ENCODE measurements at places on chromosomes 1 and 21. TPM values are rescaled to one million over a fixed set of nuclear protein-coding genes. Genes with fewer than 3 reads are reported as not detected.

- H3K27me3 ChIP-seq = peaks cover 58% of the 10 kb centered on the region
- no peak overlapping the region for H3K4me3 ChIP-seq
- no peak overlapping the region for H3K27ac ChIP-seq
- H3K36me3 ChIP-seq = no peaks in the 10 kb centered on the region
- DNase-seq = no peak
- H3K4me1 ChIP-seq = peaks cover 7% of the 10 kb centered on the region
Observed at GRCh38 chr1:866095-866494, 57.6 kb upstream of the SAMD11 start.

- no peak for DNase-seq
- H3K27ac ChIP-seq = no peak overlapping the region
- H3K4me3 ChIP-seq = no peak overlapping the region
- no peaks in the 10 kb centered on the region for H3K27me3 ChIP-seq
Observed at GRCh38 chr1:25794325-25794724, 5.7 kb upstream of the SELENON start.

GRCh38 chr1:86101616-86102015, 55.0 kb downstream of the COL24A1 start:
- no peak for DNase-seq
- no peaks in the 10 kb centered on the region for H3K36me3 ChIP-seq
- no peak overlapping the region for H3K4me3 ChIP-seq
- H3K4me1 ChIP-seq = no peaks in the 10 kb centered on the region
- no peak overlapping the region for H3K27ac ChIP-seq

DNA sequence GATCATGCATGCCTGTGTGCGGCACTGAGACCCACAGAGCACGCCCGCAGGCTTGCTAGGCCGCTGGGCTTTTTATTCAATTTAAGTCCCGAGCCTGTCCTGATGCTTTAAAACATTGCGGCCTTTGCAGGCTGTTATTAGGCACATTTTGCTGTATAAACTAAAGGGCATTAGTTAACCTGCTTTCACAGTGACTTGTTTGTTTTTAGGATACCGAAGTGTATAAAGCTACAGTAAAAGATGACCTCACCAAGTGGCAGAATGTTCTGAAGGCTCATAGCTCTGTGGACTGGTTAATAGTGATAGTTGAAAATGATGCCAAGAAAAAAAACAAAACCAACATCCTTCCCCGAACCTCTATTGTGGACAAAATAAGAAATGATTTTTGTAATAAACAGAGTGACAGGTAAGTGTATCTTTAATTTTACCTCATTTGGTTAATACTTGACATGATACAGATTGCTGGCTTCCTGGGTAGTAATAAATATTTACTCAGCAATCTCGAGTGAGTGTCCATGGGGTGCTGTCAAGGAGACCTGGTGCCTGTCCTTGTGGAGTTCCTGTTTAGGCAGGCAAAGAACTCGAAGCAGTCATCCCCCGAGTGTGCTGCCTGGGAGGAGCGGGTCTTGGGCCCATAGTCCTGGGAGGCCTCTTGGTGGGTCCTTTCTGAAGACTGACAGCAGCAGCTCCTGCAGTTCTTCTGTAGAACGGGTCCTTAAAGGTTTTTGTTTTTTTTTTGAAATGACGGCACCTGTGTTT, 40.1 kb downstream of the TRAPPC10 start:
- no peaks in the 10 kb centered on the region for H3K27me3 ChIP-seq
- H3K4me3 ChIP-seq = no peak overlapping the region
- H3K27ac ChIP-seq = peak overlapping the region; percentile 91
- no peak for DNase-seq

- no peak overlapping the region for H3K4me3 ChIP-seq
- no peak for DNase-seq
- H3K36me3 ChIP-seq = peaks cover 1% of the 10 kb centered on the region
- H3K27ac ChIP-seq = no peak overlapping the region
Observed at GRCh38 chr1:14850563-14850962, 252.1 kb downstream of the KAZN start.

DNA sequence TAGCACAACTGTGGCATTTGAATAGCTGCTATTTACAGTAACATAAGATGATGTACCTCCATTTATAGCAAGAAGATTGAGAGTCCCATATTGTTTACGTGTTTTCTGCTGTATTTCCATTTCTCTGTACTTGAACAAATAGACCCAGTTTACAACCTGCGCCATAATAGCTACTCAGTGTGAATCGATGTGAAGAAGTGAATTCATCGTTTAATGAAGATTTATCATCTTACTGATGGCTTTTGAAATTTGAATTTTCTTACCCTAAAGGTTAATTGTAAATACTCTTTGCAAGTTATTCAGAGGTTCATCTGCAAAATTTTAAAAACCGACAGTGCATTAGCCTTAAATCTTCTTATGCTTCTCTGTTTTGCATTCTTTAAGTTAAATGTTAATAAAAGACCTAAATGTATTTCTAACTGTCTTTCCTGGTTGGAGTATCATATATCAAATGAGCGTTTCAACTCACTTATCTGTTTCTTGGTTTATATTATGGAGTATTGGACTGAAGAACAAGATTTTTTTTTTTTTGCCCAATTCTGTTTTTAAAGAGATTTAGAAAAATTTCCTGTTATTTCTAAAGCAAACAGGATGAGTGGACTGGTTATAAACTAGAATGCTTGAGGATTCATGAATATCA, 2.2 kb downstream of the MACO1 start:
- H3K36me3 ChIP-seq = no peaks in the 10 kb centered on the region
- H3K27ac ChIP-seq = peak overlapping the region; percentile 58
- H3K4me3 ChIP-seq = peak overlapping the region; percentile 83
- H3K27me3 ChIP-seq = no peaks in the 10 kb centered on the region

DNA sequence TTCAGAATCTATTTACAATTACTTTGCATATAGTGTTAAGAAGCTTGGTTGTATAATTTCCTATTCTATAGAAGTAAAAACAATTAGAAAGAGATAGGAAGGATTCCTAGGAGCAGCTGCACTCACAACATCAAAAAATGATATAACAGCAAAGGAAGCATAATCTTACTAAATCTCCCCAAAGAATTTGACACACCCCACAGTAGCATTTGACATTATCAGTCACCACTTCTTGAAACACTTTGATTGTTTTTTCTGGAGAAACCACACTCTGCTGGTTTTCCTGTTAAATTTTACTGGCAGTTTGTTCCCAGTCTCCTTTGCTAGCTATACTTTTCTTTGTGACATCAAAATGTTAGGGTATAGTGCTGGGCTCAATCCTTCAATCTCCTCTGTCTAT, 100.8 kb upstream of the KIAA1614 start:
- no peak for DNase-seq
- no peak overlapping the region for H3K4me3 ChIP-seq
- peaks cover 7% of the 10 kb centered on the region for H3K4me1 ChIP-seq
- no peaks in the 10 kb centered on the region for H3K27me3 ChIP-seq
- no peak overlapping the region for H3K27ac ChIP-seq

- no peak for DNase-seq
- no peak overlapping the region for H3K4me3 ChIP-seq
- no peaks in the 10 kb centered on the region for H3K4me1 ChIP-seq
Observed at GRCh38 chr21:45602106-45602505, 41.4 kb upstream of the PCBP3 start.

DNA sequence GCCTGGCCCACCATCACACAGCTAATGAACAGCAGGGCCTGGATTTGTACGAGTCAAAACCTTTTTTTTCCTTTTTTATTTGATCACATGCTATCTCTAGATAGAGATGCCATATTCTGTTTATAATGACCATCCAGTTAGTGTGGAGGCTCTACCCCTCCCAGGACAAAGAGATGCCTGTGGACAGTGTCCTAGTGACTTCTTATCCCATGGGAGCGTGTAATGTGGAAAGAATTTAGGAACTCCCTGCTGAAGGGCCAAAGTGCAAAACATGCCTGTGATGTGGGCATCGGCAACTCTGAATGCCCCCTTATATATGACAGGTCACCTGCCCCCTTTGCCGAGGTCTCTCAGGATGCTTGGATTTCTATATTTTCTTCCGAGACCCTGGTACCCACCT, 292.2 kb downstream of the RRAGC start:
- peaks cover 39% of the 10 kb centered on the region for H3K27me3 ChIP-seq
- no peak for DNase-seq
- no peak overlapping the region for H3K4me3 ChIP-seq

GRCh38 chr1:175830500-175830899, 87.1 kb upstream of the TNR start:
- no peaks in the 10 kb centered on the region for H3K4me1 ChIP-seq
- H3K4me3 ChIP-seq = no peak overlapping the region
- no peaks in the 10 kb centered on the region for H3K36me3 ChIP-seq

- no peaks in the 10 kb centered on the region for H3K27me3 ChIP-seq
- H3K4me1 ChIP-seq = peaks cover 75% of the 10 kb centered on the region
- H3K4me3 ChIP-seq = no peak overlapping the region
- H3K27ac ChIP-seq = no peak overlapping the region
- no peak for DNase-seq
- H3K36me3 ChIP-seq = no peaks in the 10 kb centered on the region
Observed at GRCh38 chr1:21907079-21907418, 30.1 kb downstream of the HSPG2 start.

DNA sequence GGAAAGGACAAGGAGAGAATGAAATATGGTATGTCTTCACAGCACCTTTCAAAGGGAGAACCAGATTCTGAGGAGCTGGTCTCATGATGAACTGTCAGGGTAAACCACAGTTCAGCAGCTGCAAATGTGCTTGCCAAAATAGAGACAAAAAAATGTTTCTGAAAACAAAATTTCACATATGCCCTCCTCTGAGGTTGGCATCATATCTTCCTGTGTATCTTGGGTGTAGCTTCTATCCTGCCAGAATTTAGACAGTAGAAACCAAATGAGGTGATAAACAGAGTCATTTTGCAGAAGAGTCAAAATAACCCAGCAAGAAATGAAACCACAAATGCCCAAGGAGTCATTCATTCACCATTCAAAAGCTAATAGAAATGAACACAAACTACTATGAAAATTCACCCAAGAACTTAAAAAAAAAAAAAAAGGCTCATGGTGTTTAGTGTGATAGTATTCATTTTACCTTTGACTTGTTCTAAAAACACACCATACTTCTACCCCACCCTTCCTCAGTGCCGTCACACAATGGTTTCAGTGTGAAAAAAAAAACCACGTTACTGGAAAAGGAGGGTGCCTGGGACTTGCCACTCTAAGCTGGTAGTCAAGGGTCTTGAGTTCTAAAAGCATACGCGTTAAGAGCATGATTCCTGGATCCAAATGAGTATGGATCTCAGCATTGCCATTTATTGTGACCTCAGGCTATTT, 18.5 kb downstream of the SELL start:
- no peak for DNase-seq
- no peak overlapping the region for H3K4me3 ChIP-seq

DNA sequence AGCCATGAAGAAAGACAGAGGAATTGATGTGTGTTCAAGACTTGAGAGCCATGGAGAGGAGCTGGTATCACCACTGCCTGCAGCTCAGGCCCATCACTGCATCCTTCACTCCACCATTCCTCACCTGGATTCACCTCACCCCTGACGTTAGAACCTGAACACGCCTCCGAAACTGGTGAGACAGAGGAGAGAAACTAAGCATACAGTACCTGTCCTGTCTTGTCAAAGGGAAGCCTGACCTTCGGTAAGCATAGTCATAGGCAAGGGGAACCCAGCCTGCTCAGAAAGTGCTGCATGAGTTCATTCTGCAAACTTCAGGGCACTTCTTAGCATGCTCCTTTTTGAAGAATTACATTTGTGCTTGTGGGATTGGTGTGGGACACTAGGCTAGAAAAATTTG, 425.8 kb downstream of the DSCAM start:
- H3K36me3 ChIP-seq = no peaks in the 10 kb centered on the region
- DNase-seq = no peak
- H3K27ac ChIP-seq = no peak overlapping the region

- H3K27ac ChIP-seq = peak overlapping the region; percentile 76
- no peaks in the 10 kb centered on the region for H3K36me3 ChIP-seq
- no peak for DNase-seq
- H3K4me3 ChIP-seq = peak overlapping the region; percentile 76
- H3K27me3 ChIP-seq = peaks cover 8% of the 10 kb centered on the region
- peaks cover 40% of the 10 kb centered on the region for H3K4me1 ChIP-seq
Observed at GRCh38 chr21:41768437-41769042, 1.7 kb upstream of the RIPK4 start.

DNA sequence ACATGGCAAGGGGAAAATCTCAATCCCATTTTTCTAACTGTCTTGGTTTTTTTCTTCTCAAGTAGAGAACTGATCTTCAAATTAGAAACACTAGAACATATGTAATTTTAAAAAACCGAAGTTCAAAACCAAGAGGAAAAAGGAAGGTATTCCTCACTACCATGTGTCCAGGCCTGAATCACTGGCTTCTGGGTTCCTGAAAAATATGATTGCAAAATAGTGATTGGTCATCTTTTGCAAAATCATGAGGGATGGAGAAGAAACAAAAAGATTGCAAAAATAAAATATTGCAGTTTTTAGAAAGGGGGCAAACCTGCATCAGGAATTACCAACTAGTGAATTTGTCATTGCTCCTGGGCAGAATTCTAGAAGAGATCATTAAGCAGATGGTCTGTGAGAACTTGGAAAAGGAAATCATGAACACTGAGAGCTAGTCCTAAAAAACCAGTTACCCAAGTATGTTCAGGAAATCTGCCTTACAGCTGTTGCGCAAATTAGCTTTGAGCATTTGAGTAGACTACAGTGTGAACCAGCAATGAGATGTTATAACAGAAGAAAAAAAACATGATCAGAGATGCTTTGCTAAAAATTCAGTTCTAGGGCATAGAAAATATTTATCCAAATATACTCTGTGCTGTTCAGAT, 49.4 kb downstream of the SPATA46 start:
- DNase-seq = no peak
- no peaks in the 10 kb centered on the region for H3K36me3 ChIP-seq
- H3K27ac ChIP-seq = no peak overlapping the region
- peaks cover 40% of the 10 kb centered on the region for H3K27me3 ChIP-seq
- H3K4me1 ChIP-seq = peaks cover 13% of the 10 kb centered on the region

GRCh38 chr1:7885513-7886404, 32.9 kb upstream of the UTS2 start:
- H3K36me3 ChIP-seq = no peaks in the 10 kb centered on the region
- H3K4me1 ChIP-seq = peaks cover 5% of the 10 kb centered on the region
- H3K27me3 ChIP-seq = peaks cover 25% of the 10 kb centered on the region
- no peak overlapping the region for H3K27ac ChIP-seq

- no peak overlapping the region for H3K4me3 ChIP-seq
- peak; percentile 85 for DNase-seq
- H3K4me1 ChIP-seq = peaks cover 38% of the 10 kb centered on the region
- peaks cover 2% of the 10 kb centered on the region for H3K36me3 ChIP-seq
Observed at GRCh38 chr1:51236531-51237350, 668 bp downstream of the RNF11 start.

DNA sequence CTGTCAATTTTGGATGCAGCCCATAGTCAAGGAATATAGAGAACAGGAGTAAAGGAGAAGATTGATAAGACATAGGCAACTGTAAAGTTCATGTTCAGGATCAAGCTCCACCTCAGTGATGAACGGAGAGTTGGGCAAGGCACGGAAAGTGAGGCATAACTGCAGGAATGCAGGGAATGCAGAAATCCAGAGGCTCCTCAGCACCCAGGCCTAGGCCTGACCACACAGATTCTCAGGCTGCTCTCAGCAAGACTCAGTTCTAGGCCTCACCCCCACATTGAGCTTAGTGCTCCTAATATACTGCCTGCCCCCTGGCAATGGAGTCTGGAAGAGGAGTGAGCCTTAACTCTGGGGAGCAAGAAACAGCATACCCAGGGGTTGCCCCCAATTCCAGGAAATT, 36.3 kb upstream of the S1PR1 start:
- no peak overlapping the region for H3K4me3 ChIP-seq
- no peak for DNase-seq
- no peaks in the 10 kb centered on the region for H3K27me3 ChIP-seq
- no peaks in the 10 kb centered on the region for H3K36me3 ChIP-seq

FCN3 gene
- total RNA-seq = not detected

NLRP3 gene
- 0.16 TPM for total RNA-seq

DTL gene
- total RNA-seq = 6.7 TPM

HSPA6 gene
- total RNA-seq = not detected

SCMH1 gene
- total RNA-seq = 37.5 TPM

GPR157 gene
- total RNA-seq = 4.1 TPM

PTAFR gene
- 0.08 TPM for total RNA-seq

RNU1-2 gene
- total RNA-seq = 2,859 TPM

CLCA1 gene
- not detected for total RNA-seq

RGSL1 gene
- total RNA-seq = not detected
